ENCODE measurements at places on chromosomes 16 and 17. TPM values are rescaled to one million over a fixed set of nuclear protein-coding genes. Genes with fewer than 3 reads are reported as not detected.

PIRT gene
- not detected for total RNA-seq

SEZ6L2 gene
- 32.4 TPM for total RNA-seq

KCNJ18 gene
- not detected for total RNA-seq

LIG3 gene
- total RNA-seq = 34.1 TPM

GNG13 gene
- total RNA-seq = not detected

PROCA1 gene
- total RNA-seq = 3.4 TPM

OR3A3 gene
- not detected for total RNA-seq

RPRML gene
- total RNA-seq = not detected

DNA sequence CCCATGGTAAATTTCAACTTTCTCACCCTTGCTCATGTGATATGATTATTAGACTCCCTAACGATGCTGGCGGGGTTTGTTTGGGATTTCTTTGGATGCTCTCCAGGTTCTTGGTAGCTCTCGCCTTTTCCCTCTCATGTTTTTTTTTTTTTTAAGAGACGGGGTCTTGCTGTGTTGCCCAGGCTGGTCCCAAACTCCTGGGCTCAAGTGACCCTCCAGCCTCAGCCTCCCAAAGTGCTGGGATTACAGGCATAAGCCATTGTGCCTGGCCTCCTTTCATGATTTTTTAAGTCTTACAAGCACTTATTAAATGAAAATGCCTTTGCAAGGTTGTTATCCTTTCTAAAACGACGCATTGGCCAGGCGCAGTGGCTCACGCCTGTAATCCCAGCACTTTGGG lies 24.1 kb downstream of the KIAA0513 start:
- peak; percentile 10 for DNase-seq
- H3K27me3 ChIP-seq = no peaks in the 10 kb centered on the region
- no peaks in the 10 kb centered on the region for H3K36me3 ChIP-seq

- no peak for DNase-seq
- H3K4me1 ChIP-seq = peaks cover 11% of the 10 kb centered on the region
- no peak overlapping the region for H3K27ac ChIP-seq
- H3K27me3 ChIP-seq = no peaks in the 10 kb centered on the region
Observed at GRCh38 chr17:21248500-21248899, 4.7 kb downstream of the NATD1 start.

DNA sequence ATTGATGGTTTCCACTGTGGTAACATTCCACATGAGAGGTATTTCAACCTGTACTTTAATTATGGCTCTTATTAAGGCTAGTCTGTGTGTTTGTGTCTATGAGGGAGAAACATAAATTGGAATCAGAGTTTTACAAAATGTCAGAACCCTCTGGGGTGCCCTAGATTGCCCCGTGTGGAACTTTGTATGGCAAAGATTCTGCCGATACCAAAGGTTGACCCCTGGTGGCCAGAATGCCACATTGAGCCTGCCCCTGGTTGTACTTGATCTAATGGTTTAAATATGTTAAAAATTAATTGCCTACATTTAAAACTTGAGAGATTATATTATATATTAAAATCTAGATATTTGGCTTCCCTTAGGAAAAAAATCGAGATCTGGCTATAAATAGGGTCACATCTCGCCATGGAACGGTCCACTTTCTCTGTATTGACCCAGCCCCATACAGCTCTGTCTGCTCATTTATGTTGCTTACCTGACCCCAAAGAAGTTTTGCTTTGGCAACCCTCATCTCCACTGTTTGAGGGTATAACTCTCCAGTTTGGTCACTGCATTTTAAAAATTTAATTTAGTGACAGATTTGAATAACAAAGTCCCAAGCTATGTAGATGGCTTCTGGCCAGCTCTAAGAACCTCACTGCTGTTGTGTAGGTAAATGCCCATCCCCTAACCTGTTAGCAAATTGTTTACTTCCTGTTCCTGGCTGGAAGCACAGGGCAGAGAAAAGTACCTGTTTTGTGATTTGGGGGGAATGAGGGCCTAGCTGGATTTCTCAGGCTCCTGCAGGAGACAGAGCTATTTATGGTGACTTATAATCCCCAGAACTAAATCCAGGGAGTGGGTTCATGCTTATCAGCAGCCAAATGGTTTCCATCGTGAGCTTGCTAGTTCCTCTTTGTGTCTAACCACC lies 95.0 kb downstream of the PLCG2 start:
- no peaks in the 10 kb centered on the region for H3K27me3 ChIP-seq
- no peak overlapping the region for H3K27ac ChIP-seq
- H3K36me3 ChIP-seq = peaks cover 2% of the 10 kb centered on the region
- H3K4me3 ChIP-seq = no peak overlapping the region

- H3K36me3 ChIP-seq = no peaks in the 10 kb centered on the region
- DNase-seq = no peak
- H3K4me1 ChIP-seq = peaks cover 4% of the 10 kb centered on the region
- no peak overlapping the region for H3K27ac ChIP-seq
- no peak overlapping the region for H3K4me3 ChIP-seq
Observed at GRCh38 chr17:69466451-69466850, 52.0 kb downstream of the MAP2K6 start.

DNA sequence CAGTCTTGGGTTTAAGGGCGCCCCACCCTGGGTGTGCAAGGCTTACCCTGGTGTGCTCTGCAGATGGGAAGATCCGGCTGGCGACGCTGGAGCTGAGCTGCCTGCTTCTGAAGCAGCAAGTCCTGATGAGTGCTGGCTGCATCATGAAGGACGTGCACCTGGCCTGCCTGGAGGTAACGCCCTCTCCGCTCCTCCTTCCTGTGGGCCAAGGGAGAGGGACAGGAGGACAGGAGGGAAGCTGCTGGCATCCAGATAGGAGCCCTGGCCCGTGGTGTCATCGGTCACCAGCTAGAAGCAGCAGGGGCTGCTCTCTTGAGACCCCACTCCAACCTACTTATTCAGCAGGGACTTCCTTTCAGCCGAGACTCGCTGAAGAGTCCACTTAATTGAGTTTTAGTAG lies 97.8 kb downstream of the CLEC16A start:
- H3K36me3 ChIP-seq = peaks cover 11% of the 10 kb centered on the region
- H3K4me1 ChIP-seq = no peaks in the 10 kb centered on the region
- no peaks in the 10 kb centered on the region for H3K27me3 ChIP-seq
- no peak overlapping the region for H3K27ac ChIP-seq

DNA sequence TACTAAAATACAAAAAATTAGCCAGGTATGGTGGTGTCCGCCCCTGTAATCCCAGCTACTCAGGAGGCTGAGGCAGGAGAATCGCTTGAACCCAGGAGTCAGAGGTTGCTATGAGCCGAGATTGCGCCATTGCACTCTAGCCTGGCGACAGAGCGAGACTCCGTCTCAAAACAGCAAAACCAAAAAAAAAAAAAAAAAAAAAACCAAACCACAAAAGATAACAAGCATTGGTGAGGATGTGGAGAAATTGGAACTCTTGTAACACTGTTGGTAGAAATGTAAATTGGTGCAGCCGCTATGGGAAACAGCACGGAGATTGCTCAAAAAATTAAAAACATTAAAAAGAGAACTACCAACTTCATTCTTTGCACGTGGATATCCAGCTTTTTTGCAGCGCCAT lies 119.4 kb downstream of the OR1D5 start:
- no peak overlapping the region for H3K4me3 ChIP-seq
- H3K27me3 ChIP-seq = no peaks in the 10 kb centered on the region
- no peaks in the 10 kb centered on the region for H3K36me3 ChIP-seq
- no peak for DNase-seq
- no peak overlapping the region for H3K27ac ChIP-seq

DNA sequence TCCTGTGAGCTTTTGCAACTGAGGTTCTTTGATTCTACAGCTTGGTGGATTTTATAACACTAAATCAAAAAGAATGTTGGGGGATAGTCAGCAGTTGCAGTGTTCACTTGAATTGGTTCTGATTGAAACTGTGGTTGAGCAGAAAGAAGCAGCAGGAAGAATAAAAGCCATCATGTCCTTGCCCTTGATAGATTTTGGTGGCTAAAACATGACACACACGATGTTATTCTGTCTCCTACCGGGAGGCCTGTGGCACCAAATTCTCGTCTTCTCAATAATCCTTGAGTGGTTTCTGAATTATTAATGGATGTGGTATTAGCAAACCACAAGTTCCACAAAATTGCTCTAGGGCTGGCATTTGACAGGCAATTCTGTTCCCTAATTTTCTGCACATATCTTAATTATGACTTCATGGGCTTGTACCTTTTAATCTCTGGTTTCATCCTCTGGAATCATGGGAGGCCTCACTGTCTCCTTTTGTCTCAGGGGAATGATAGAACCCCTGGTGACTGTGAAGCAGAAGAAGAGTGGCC lies 338.2 kb downstream of the SNX29 start:
- H3K4me3 ChIP-seq = no peak overlapping the region
- no peak for DNase-seq
- no peaks in the 10 kb centered on the region for H3K27me3 ChIP-seq
- peak overlapping the region; percentile 29 for H3K27ac ChIP-seq
- H3K4me1 ChIP-seq = peaks cover 15% of the 10 kb centered on the region

DNA sequence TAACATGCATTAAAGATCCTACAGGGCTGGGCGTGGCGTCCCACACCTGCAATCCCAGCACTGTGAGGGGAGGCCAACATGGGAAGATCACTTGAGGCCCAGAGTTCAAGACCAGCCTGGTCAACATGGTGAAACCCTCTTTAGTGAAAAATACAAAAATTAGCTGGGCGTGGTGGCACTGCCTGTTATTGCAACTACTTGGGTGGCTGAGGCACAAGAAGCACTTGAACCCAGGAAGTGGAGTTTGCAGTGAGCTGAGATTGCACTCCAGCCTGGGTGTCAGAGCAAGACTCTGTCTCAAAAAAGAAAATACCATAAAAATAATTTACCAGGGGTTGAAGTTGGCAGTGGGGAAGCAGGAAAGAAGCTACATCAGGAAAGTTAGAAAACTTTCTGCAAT lies 12.9 kb downstream of the TXNDC11 start:
- no peak for DNase-seq
- H3K36me3 ChIP-seq = peaks cover 48% of the 10 kb centered on the region
- peaks cover 10% of the 10 kb centered on the region for H3K4me1 ChIP-seq

DNA sequence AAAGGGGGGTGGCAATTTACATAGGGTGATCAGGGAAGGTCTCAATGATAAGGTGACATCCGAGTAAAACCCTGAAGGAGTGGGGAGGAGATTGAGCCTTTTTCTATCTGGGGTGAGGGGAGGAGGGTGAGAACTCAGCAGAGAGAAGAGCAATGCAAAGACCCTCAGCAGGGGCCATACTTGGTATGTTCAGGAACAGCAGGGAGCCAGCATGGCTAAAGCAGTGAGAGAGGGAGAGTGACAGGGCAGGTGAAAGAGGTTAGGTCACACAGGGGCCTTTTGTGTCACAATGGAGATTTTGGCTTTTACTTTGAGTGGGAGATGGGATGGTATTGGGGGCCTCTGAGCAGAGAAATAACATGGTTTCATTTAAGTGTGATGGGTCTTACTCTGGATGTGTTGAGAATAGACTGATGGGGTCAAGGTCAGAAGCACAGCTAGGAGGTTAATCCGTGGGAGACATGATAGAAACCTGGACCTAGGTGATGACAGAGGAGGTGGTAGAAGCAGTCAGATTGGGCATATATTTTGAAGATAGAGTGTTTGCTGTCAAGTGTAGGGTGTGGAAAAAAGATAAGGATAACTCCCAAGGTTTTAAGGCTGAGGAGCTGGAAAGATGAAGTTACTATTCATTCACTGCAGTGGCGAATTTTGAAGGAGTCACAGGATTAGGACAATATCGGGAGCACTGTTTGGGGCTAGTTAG lies 6.2 kb downstream of the SP2 start:
- no peak overlapping the region for H3K27ac ChIP-seq
- no peaks in the 10 kb centered on the region for H3K36me3 ChIP-seq
- peaks cover 1% of the 10 kb centered on the region for H3K4me1 ChIP-seq
- H3K27me3 ChIP-seq = no peaks in the 10 kb centered on the region

DNA sequence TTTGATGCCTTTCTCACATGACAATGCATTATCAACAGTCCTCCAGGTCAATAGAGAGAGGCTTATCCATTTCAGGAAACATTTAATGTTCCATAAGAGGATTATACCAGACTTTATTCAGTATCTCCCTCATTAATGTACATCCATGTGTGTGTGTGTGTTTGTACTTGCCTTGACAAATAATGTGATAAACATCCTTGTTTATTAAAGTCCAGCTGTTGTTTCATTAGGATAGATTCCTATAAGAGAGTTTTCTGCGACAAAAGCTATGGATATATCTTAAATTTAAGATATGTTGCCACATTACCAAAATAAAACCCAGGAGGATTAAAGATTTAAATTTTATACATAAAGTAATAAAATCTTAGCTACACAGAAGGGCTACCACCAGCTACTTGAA lies 492.6 kb downstream of the TOX3 start:
- H3K36me3 ChIP-seq = no peaks in the 10 kb centered on the region
- H3K4me1 ChIP-seq = no peaks in the 10 kb centered on the region
- no peaks in the 10 kb centered on the region for H3K27me3 ChIP-seq

DNA sequence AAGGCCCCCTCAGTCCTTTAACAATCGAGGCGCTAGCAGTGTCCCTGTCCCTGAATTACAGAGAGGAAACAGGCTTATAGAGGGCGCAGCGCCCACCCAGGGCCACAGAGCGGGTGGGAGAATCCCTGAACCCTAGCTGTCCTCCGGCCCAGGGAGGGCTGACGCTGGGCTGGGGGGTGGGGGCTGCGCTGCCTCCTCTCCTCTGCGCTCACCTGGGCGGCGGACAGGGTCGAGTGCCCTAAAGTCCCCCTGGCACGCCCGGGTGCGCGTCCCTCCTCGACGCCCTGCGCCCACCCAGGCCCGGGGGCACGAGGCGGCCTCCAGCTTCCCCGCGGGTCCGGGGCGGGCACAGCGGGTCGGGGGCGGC lies 200.4 kb upstream of the N4BP1 start:
- no peak for DNase-seq
- H3K4me1 ChIP-seq = no peaks in the 10 kb centered on the region
- H3K27ac ChIP-seq = no peak overlapping the region
- no peaks in the 10 kb centered on the region for H3K36me3 ChIP-seq
- H3K4me3 ChIP-seq = no peak overlapping the region
- H3K27me3 ChIP-seq = peaks cover 19% of the 10 kb centered on the region

DNA sequence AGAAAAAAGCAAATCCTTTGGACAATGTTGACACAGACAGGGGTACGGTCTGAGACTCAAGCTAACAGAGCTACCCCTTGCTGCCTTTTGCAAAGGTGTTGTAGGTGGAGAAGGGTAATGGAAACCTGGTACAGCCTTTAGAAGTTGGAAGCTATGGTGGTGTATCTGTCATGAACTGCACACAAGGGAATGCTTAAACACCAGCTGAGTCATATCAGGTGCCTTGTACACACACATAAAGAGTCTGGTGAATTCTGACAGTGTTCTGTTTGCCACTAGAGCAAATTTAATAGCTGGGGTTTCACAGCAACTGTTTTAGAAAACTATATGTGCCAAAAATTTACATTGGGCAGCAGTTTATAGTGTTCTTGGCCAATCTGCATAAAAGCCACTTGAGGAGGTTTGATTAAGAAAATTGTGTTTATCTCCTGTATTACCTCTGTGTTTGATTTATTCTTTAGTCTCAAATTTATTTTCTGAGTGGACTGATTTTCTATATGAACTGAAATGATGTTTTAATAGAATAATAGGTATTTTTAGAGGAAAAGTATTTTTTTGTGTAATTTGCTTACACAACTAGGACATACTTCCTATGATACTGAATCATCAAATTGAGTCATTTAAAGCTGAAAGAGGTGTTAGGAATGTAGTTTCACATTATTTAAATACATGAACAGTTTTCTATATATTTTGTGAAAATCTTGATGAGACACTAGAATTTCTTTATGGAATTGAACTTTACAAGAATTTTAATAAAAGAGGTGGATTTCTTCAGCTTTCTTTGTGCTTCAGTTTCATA lies 136.9 kb downstream of the MAP2K6 start:
- DNase-seq = no peak
- H3K27me3 ChIP-seq = no peaks in the 10 kb centered on the region
- H3K4me3 ChIP-seq = no peak overlapping the region
- no peaks in the 10 kb centered on the region for H3K4me1 ChIP-seq

- no peaks in the 10 kb centered on the region for H3K36me3 ChIP-seq
- no peaks in the 10 kb centered on the region for H3K4me1 ChIP-seq
- no peak overlapping the region for H3K4me3 ChIP-seq
- H3K27me3 ChIP-seq = no peaks in the 10 kb centered on the region
Observed at GRCh38 chr17:78940708-78941107, 15.5 kb upstream of the TIMP2 start.

All from kidney (tissue), 22 donors.